NT2/D1 (cell line): ENCODE measurements at places on chromosomes 16 and 17.

DNA sequence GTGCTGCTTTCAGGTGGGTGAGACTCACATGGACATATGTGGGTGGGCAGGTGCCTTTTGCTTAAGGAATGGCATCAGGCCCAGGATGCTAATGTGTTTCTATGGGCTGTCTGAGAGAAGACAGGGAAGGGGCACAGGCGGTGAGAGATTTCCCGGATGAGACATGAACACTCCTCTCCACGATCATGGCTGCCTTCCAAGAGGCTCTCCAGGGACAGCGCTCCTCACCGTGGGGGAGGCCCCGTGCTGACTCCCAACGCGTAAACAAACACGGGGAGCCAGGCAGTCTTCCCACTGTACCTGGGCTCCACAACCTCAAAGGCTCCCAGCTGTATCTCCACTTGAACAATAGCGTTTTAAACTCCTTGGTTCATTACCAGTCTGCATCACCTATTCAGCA, 42.8 kb downstream of the CDK5R1 start:
- no peak for DNase-seq

DNA sequence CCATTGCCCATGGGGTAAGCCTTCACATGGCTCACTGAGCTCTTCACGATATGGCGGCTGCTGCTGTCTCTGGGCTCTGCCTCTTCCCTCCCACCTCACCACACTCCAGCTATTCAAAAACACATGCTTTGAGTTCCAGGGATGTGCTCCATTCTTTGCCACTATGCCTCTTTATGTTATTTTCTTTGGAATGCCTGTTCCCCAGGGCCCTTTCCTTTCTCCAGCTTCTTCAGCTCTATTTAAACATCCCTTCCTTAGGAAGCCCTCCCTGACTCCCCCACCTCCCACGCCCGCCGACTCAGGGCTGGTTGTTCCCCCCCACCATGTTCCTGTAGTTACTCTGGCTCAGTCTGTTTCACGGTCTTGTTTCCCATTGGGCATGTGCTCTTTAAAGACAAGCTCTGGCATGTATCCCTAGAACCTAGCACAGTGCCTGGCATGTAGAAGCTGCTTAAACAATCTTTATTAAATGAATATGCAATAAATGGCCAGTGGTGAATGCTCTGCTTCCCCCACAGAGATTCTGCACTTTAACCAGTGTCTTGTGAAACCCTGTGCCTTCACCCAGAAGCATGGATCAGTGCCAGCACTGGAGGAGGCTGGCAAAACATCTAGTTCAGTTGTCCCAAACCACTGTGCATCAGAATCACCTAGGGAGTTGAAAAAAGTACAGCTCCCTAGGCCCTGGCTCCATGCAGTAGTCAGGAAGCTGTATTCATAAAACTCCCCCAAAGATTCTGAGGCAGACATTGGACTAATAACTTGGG, 6.9 kb downstream of the MYCBPAP start:
- DNase-seq = peak; percentile 28

DNA sequence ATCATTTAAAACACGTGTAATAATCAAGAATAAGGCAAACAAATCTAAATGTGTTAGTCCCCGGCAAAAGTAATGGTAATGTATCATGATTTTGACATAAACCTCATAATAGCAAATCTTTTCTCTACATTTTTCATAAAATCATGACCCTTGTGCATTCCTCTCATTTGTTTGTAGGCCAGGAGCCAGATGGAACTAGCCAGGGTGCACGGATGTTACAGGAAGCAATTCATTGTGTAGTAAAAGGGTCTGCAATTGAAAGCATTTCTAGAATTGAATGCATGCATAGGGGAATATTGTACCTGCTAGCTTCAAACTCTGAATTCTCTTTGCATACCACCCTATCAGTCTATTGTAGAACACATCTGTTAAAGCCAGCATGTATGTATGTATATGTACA, 66.6 kb downstream of the CNTNAP4 start:
- no peak for DNase-seq

- no peak for DNase-seq
These were observed 5.7 kb downstream of the CCDC102A start for GRCh38 chr16:57530522-57531252.

GRCh38 chr17:66957951-66958579, 6.4 kb upstream of the CACNG4 start:
- no peak for DNase-seq

GRCh38 chr16:54355251-54355650, 68.7 kb upstream of the IRX3 start:
- DNase-seq = no peak

- peak; percentile 80 for DNase-seq
These were observed at the start of gene E2F4 for GRCh38 chr16:67191995-67192681. TSS of gene E2F4 (plus strand) at chr16:67192155. CDS start at chr16:67192228, 73 bp downstream.

- DNase-seq = no peak
These were observed 258.3 kb downstream of the FOXL1 start for GRCh38 chr16:86836503-86837129.

- no peak for DNase-seq
These were observed 2.5 kb downstream of the RNF166 start for GRCh38 chr16:88703486-88704309.

DNA sequence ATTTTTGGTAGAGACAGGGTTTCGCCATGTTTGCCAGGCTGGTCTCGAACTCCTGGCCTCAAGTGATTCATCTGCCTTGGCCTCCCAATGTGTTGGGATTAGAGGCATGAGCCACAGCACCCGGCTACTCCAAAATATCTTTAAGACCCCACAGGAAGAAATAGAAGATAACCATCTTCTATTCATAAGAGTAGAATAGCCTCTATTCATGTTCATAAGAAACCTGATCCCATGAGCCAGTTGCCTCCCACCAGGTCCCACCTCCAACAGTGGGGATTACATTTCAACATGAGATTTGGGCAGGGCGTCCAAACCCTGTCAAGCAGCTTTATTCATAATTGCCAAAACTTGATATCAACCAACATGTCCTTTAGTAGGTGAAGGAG, 13.9 kb upstream of the TMC7 start:
- DNase-seq = no peak

DNA sequence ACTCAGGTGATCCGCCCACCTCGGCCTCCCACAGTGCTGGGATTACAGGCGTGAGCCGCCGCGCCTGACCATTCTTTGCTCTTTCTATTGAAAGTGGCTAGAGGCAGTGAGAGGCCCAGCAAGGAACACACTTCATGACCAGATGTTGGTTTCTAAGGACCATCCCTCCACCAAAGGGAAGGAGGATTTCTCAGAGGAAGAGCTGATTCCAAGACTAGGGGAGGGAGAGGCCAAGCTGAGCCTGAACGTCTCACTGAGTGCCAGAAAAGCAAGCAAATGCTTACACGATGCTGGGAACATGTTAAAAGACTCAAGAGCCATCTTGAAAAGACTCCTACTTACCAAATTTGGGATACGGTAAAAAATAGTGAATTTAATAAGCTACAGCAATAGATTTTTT, 79.2 kb downstream of the MRM3 start:
- DNase-seq = no peak

DNA sequence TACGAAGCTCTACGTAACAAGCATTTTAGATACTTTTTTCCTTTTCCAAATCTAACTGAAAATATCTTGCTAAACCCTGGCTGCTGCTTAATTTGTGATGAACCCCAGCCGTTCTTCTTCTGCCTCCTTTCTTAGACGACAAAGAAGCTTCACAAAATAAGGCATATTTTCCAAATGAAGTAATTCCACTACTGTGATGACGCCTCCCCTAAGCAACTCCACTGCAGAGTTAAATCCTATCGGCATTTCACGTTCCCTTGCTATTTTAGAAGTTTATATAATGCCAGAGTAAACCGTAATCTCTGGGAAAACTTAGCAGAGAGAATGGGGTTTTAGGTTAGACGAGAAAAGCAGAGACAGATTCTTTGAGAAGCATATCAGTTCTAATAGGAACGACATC, 683.1 kb upstream of the SALL1 start:
- DNase-seq = no peak

- DNase-seq = no peak
These were observed 215.6 kb upstream of the MAF start for GRCh38 chr16:79816081-79816497.

DNA sequence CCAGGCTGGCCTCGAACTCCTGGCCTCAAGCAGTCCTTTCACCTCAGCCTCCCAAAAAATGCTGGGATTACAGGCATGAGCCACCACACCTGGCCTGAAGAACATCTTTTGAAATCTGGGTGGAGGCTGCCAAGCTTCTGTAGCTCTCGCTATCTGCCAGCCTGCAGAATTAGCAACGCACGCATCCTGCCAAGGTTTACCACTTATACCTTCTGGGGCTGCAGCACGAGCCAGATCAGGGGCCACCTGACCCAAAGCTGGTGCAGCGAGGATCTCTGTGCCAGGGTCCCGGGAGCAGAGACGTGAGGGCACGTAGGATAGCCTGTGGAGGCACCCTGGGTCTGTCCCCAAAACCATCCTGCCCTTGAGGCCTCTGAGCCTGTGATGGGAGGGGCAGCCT, 22.2 kb downstream of the SLC38A8 start:
- no peak for DNase-seq

GRCh38 chr17:71885662-71886061, 235.2 kb upstream of the SOX9 start:
- DNase-seq = no peak

DNA sequence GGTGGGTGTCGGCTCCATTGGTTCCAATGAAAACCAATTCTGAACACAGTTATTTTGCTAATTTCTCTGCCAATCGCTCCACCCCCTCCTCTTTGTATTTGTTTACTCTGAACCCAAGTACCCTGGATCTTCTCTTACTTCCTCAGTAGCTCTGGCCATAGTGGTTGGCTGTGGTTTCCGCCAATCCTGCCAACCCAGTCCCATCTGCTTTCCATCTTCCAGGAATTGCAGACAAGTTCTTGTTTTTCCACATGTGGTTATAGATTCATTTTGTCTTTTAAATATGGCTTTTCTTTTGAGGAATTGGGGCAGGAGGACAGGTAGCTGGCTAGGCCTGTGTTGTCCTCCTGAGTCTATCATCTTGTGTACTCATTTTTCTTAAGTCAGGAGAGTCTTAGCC, 92.0 kb downstream of the CYLD start:
- DNase-seq = no peak

GRCh38 chr17:28369684-28370034, 448 bp downstream of the VTN start:
- DNase-seq = no peak

DNA sequence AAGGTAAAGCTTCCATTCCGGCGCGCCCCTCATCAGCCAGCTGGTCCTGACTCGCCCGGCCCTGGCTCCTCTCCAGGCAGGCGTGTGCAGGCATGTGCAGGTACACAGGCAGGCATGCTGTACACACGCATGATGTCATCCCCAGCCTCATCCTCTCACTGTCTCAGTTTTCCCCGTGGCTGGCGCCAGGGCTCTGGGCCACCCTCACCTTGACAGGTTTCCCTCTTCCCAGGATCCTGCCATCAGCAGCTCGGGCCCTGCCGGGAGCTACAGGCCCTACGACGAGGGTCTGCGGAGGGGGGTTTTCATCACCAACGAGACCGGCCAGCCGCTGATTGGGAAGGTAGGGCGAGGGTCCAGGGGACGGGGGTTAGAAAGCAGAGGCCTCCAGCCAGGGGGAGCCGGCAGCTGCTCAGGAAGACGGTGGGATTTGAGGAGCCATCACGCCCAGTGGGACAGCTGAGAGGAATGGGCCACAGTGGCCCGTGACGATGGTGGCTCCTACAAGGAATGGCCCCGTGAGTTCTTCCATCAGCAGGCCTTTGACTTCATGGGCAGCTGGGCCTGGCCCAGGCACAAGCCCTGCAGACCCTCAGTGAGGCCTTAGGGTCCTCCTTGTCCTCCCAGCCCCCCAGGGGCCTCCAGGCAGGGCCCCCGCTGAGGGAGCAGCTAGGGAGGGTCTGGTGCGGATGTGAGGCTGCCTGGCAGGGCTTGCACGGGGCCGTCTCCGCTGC, 8.5 kb downstream of the GAA start:
- DNase-seq = no peak

DNA sequence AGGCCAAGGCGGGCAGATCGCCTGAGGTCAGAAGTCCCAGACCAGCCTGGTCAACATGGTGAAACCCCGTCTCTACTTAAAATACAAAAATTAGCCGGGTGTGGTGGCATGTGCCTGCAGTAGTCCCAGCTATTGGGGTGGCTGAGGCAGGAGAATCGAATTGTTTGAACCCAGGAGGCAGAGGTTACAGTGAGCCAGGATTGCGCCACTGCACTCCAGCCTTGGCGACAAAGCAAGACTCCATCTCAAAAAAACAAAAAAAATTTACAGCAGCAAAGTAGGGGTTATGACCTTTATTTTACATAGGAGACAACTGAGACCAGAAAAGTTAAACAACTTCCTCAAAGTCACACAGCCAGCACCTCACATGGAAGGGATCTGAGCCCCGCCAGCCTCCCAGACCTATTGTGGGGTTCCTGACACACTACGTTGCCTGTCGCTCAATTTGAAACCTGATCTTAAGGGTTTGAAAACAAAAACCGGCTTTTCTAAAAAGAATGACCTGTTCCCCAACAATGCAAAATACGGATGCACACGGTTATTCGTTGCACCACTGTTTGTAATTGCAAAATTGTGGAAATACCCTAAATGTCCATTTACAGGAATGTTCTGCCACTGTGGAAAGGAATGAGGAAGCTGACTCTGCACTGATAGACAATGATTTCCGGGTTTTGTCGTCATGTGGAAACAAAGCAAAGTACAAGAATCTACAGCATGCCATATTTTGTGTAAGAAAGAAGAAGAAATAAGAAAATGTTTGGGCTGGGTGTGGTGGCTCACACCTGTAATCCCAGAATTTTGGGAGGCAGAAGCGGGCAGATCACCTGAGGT, 77.2 kb downstream of the CNGB1 start:
- no peak for DNase-seq

DNA sequence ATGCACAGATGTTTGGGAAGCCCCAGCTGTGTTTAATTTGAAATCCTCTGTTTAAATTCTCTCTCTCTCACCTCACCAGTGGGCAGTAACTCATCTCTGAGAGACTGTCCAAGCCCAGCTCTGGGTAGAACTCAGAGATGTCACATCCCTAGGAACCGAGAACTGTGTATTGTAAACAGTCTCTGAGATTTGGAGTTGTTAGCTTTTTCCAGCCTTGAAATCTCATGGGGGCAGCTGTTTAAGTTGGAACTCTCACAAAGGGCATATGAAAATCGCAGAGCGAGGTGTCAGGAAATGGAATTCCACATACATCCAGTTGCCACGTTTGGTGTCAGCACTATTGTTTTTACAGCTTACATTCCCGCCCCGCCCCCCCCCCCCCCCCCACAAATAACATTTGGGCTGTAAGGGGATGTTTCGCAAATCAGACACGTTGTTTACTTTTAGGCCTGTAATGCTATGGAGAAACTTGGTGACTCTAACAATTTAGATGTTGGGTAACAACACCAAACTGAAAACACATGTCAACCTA, 34.3 kb downstream of the VPS35L start:
- DNase-seq = no peak

- no peak for DNase-seq
These were observed 101.9 kb downstream of the LITAF start for GRCh38 chr16:11484691-11485258.

GRCh38 chr16:66970775-66971720, 10.0 kb downstream of the CES3 start:
- DNase-seq = no peak

- DNase-seq = no peak
These were observed 114.5 kb upstream of the CHMP6 start for GRCh38 chr17:80876950-80877728.

- DNase-seq = no peak
These were observed 123.0 kb downstream of the MSI2 start for GRCh38 chr17:57379237-57379894.
